Stimulated activated CD4-positive, alpha-beta T cell treated with anti-CD3 and anti-CD28 coated beads, Interleukin-1b, Interleukin-23, amount 100 ng/mL, for 4 hours (primary cell): ENCODE measurements at places on chromosomes 2 and 18.

- no peak for DNase-seq
These were observed 272.5 kb downstream of the PHLPP1 start for GRCh38 chr18:62987859-62988258.

DNA sequence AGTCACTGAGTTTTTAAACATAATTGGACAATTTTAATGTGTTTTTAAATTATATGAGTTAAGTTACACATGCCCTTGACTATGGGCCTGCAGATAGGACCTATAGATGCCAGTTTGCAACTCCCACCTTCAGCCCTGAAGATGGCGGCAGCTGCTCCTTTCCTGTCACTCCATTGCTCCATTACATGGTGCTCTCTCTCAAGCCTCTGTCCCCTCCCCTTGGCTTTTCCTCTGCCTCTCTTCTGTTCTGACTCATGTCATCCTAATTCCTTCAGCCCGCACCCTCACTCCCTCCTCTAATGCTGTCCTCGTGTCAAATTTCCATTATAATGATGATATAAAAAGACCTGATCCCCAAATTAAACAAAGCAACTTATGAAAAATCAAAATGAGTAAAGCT is 133.7 kb upstream of the HNRNPA3 start:
- DNase-seq, result no peak

DNA sequence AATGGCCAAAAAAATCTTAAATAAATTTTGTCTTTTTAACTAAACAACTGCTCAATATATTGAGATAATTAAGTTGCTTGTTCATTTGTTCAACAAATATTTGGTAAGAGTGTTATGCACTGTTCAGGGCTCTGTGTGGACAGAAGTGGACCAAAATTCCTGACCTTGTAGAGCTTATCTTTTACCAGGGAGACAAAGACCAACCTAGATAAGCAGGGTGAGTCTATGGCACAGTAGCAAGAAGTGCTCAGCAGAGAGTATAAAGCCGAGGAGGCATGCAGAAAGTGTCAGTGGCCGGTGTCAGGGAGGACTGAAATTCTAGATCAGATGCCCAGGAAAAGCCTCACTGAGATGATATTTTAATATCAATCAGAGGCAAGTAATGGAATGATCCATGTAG is 2.6 kb downstream of the RAB27B start:
- no peak for DNase-seq

DNA sequence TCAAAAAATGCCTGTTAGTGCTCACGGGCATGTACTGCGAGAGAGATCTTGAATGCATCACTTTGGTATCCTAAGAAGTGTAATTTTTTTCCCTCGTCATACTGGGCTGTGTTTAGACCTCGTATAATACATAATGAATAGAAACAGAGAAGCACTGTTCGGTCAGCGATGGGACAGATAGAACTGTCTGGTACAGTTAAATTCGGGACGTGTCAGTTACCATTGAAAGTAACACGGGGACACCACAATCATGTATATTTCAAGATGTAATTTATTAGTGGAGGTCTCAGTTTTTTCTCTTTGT is 1.8 kb downstream of the PKP4 start:
- no peak for DNase-seq

DNA sequence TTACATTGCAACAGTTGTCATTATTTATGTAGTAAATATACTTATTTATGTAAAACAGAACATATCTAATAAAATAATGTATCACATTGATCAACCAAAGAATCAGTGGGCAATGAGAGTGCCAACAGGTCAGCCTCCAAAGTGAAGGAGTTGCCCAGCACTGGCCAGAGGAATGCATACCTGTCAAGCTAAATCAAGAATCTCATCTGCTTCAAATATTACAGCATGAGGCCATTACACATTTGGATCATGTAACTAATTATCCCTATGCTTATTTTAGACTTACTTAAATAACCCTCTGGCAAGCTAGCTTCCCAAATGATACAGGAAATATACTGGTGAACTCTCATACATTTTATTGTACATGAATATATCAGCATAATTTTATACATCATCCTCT is 1211.7 kb upstream of the ACVR2A start:
- DNase-seq, result no peak

DNA sequence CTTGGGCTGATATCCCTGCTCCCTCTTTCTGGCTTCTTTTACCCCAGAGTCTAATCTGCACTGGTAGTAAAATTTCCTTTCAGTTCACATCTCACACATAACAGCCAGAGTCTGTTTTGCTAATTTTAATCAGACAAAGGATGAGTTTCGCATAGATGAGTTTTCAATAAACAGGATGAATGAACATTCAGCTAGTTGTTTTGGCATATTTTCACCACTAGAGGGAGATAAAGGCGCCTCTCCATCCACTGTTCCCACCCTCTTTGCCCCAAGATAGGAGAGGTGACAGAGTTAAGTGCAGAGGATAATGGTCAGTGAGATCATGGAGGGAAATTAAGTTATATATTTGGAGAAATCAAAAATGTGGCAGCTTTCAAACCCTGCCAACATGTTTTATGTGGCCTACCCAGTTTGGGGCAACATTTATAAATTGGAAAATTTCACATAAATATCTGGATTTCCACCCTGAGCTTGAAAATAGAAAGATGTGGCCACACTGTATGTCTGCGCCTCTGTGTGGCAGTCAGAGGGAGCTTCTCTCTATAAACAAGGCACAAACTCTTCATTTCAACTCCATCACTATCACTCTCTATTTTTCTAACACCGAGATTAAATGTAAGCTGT is 48.5 kb upstream of the DTNA start:
- no peak for DNase-seq

GRCh38 chr18:2981212-2981728 is 31.7 kb downstream of the LPIN2 start:
- DNase-seq, result no peak

- no peak for DNase-seq
These were observed 136.6 kb downstream of the SPAG16 start for GRCh38 chr2:213420828-213421385.

DNA sequence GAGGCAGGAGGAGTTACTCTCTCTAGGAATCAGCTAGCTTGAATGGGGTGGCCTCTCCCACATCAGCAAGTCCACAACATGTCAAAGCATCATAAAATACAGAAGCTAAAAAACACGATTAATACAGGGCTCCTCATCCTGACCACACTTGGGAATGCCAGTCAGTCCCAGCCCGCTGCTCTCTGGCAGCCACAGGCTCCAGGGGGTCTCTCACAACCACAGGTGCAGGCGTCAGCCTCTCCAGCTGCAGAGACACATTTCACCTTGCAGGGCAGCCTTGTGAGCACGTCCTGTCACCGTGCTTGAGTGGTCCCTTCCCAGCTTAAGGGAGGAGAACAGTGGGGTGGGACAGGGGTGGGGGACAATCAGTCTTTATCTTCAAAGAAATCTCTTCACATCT is 137.4 kb upstream of the SH3BP4 start:
- DNase-seq, result no peak

- DNase-seq, result no peak
These were observed 197.4 kb downstream of the SNTG2 start for GRCh38 chr2:1147873-1148612.

- no peak for DNase-seq
These were observed 4.6 kb downstream of the MRPL33 start for GRCh38 chr2:27776097-27776496.

DNA sequence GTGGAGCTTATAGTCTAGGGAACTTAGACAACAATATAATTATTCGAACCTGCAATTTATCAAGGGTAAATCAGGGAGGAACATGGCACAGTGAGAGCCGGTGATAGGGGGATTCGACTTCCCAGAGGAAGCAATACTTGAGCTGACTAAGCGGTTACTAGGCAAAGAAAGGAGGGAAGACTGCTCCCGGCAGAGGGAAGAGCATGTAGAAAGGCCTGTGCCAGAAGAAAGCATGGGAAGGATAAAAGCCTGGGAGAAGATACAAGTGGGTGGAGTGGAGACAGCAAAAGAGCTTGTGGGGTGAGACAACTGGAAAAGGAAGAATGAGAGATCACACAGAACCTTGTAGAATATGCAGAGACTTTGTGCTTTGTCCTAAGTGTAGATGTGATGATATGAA is 93.3 kb downstream of the MARCHF4 start:
- no peak for DNase-seq

GRCh38 chr2:154952346-154952980 is 254.0 kb downstream of the KCNJ3 start:
- no peak for DNase-seq

- DNase-seq, result no peak
These were observed 3.7 kb downstream of the MYL12B start for GRCh38 chr18:3265564-3266033.

DNA sequence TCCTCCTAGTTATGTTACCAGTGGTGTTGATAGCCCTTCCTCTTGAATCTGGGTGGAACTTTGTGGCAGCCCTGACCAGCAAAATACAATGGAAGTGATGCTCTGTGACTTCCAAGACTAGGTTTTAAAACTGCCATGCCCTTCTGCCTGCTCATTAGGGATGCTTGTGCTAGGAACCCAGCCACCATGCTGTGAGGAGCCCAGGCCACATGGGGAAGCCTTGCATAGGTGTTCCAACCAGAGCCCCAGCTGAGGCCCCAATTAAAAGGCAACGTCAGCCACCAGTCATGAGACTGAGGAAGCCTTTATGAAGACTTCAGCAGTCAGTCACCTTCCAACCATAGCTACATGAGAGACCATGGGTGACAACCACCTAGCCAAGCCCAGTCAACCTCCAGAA is 14.0 kb upstream of the MAPRE2 start:
- DNase-seq, result no peak

GRCh38 chr2:181657379-181657778 is 474 bp upstream of the CERKL start:
- no peak for DNase-seq

GRCh38 chr2:74201596-74201995 is 3.2 kb downstream of the MTHFD2 start:
- no peak for DNase-seq

GRCh38 chr18:7038330-7038851 is 79.2 kb downstream of the LAMA1 start:
- DNase-seq, result no peak

- no peak for DNase-seq
These were observed 11.5 kb upstream of the RTN4 start for GRCh38 chr2:55061523-55062344.

DNA sequence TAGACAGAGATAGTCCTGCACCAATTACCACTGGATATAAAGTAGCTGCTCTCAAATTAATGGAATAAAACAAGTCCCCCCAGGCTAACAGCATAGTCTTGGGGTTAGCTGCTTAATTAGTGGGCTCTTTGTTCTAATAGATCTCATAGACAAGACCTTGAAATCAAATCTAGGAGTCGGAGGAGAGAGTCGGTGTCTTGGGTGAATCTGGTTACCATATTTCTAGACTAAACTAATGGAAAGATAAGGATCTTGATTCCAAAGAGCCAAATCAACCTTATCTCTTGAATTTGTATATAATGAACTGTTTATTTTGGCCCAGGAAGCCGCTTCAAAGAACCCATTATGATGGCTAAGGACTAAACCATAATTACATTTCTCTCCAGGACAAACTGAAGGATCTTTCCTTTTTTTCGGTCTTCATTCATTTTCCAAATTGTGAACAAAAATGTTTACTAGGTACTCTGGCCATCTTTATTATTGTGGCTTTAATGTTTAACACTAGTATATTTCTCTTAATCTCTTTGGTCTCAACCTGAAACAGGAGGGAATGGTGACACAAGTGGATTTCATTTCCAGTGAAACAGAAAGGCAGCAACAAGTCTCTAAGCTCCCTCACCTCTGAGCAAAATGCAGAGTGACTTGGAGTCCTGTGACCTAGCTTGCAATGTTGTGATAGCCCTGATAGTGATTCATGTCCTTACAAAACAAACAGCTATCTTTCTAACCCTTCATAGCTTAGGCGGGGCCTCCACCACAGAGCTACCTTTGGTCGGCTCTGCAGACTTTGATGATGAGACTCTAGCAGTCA is 137.9 kb upstream of the PARD3B start:
- DNase-seq, result no peak

GRCh38 chr2:225649274-225649673 is 249.8 kb downstream of the NYAP2 start:
- DNase-seq, result no peak

GRCh38 chr2:71453404-71454220 is at the start of gene DYSF:
Gene DYSF (plus strand): TSS chr2:71453561.
- no peak for DNase-seq
